ENCODE measurements at places on chromosomes 5 and 9.

DNA sequence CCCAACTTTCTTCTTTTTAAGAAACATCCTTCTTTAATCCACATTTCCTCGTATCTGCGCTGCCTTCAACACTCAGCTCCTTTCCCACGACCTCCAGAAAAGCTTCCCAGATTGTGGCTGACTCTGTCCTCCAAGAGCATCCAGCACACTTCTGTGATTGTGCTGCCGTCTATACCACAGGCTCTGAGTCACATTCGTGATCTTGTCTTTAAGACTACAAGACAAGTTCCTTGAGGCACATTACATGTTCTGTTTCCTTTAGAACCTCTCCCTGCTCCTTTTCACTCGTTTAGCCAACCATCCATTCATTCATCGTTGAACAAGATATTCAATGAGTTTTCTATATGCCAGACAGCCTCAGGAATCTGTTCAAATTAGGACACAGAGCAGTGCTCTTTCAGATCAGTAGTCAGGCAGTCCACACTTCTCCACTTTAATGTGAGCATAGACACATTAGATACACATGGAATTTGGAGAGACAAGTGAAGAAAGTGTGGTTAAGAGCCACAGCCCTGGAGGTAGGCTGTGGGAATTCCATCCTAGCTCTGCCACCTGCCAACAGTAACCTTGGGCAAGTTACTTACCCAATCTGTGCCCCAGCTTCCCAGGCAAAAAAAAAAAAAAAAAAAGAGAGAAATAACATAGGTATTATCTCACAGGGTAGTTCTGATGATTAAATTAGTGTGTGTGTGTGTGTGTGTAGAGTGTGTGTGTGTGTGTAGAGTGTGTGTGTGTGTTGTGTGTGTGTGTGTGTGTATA is 18.9 kb downstream of the WHRN start:
- DNase-seq: no peak

GRCh38 chr5:112210430-112211005 is 208.6 kb downstream of the EPB41L4A start:
- DNase-seq: no peak

DNA sequence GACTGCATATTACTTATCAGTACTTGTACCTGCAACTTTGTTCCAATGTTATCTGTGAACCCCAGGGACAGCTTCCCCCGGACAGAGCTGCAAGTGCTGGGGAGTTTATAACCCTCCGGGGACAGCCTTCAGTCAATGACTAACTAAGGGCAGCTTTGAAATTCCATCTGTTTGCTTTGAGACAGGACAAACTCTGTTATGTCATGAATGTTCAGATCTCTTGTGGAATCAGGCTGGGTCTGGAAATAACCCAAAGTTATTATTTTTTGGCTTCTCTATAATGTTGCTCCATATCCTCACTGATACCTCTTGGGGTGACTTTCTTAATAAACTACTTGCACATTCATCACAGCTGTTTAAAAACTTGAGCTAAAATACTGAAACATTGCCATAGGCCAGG is 617.5 kb upstream of the TLE4 start:
- DNase-seq: no peak

GRCh38 chr9:133323211-133323610 is 12.8 kb downstream of the SURF6 start:
- no peak for DNase-seq

- DNase-seq: no peak
These were observed at the start of gene PCDHB9 for GRCh38 chr5:141186897-141187512. PCDHB9 (plus strand) TSS chr5:141187161; CDS start chr5:141187319, 158 bp downstream.

DNA sequence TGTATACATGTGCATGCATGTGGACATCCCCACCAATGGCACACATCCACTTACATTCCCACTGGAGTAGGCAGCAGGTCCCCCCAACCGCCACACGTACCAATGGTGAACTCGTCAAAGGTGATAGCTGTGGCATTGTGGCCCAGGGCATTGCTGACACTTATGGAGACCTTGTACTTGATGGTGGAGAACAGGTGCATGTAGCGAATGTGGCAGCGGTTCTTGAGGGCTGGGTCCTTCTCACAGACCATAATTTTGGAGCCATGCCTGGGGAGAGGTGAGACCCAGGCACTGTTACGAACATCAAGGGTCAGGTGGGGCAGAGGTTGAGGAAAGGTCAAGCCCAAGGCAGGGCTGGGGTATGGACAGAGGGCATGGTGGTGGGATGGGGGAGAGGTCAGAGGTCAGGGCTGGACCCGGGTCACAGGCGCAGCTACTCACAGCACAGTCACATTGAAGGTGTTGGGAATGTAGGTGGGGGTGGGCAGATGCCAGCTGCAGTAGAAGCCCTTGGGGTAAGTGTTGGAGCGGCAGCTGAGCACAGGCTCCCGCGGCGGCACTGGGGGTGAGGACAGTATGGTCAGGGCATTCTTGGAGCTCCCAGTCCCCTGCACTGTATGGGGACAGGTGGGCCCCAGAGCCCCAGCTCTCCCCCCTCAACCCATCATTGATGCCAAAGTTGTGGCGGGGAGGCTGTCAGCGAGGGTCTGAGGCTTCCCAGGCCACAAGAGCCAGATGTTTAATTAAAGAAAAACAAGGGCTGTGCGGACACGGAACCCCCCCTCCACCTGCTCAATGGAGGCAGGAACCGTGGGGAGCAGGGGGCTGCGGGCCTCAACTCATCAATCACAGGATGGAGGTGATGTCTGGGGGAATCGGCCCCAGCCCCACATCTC is 31.9 kb downstream of the CNTFR start:
- DNase-seq: no peak

DNA sequence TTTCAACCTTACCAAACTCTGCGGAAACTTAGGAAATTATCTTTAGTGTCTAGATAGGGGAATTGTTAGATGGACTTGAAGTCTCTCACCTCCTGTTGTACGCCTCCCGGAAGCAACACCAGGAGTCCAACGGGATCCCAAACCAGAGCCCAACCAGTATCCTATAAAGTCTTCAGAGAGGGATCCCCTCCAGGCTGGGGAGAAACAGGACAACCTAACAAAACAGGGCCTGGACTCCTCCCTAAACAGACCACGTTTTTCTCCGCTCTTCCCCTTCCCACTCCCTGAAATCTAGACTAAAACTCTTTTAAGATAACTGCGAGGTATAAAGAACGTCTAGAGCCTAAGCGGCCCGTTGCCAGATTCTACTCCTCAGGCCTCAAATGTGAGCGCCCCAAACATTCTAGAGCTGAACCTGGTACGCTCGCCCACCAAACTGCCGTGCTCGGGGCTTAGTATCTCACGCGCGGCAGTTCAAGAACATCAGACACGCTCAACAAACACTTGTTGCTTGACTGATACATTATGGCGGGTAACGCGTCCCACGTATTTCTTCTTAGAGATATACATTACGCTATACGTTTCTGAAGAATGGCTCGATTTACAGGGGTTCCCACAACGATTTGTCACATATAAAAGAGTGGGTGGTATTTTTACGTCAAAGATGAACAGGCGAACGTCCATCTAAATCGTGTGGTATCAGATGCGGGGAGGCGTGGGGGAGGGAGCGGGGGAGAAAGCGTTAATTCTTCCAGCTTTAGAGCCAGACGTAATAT is 663 bp upstream of the SMIM27 start:
- peak; percentile 39 for DNase-seq
